NCI-H446 (cell line): ENCODE measurements at places on chromosomes 2 and 18.

GRCh38 chr2:60285626-60286316, 267.7 kb downstream of the BCL11A start:
- no peak for DNase-seq

DNA sequence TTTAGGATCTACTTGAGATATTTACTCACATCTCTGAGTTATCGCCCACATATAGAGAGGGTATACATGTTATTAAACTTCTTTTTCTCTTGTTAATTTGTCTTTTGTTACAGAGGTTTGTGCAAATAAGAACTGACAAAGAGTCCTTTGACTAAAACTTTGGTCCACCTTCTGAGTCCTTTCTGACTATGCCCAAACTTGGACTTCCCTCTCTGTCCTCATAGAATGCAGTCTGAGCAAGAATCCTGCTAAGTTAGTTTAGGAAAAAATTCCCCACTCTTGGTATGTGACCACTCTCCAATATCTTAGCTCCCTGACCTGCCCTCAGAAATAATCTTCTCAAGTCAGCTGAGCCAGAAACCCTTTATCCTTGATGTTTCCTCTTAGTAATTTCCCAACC, 257.5 kb upstream of the REG3G start:
- no peak for DNase-seq

DNA sequence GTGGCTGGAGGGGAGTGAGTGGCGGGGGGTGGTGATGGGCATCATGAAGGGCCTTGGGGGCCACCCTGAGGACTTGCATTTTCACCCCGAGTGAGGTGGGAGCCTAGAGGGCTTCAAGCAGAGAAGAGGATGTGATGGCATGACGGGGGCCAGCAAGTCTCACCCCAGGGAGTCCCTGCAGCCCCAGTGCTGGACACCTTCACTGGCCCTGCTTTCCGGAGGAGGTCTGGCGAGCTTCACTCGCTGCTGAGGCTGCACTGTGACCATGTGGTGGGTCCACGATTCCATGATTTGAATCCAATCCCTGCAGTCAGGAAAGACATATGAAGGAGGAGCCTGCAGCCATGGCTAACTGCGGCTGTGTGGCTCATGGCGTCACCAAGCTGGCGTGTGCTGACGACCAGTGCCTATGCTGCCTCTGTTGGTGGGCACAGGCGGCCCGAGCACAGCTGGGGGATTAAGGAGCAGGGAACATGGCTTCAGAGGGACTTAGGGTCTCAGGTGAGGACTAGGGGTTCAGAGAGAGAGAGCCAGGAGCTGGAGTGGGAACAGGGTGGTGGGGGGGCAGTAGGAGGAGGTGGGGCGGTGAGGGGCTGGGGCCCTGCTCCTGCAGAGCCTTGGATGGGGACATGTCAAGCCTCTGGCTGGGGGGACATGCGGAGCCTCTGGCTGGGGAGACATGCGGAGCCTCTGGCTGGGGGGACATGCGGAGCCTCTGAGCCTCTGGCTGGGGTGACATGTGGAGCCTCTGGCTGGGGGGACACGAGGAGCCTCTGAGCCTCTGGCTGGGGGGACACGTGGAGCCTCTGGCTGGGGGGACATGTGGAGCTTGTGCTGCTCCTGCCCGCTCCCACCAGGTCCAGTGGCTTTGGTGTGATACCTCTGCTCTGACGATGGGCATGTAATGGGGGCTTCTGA, 3.6 kb downstream of the ZAP70 start:
- no peak for DNase-seq

DNA sequence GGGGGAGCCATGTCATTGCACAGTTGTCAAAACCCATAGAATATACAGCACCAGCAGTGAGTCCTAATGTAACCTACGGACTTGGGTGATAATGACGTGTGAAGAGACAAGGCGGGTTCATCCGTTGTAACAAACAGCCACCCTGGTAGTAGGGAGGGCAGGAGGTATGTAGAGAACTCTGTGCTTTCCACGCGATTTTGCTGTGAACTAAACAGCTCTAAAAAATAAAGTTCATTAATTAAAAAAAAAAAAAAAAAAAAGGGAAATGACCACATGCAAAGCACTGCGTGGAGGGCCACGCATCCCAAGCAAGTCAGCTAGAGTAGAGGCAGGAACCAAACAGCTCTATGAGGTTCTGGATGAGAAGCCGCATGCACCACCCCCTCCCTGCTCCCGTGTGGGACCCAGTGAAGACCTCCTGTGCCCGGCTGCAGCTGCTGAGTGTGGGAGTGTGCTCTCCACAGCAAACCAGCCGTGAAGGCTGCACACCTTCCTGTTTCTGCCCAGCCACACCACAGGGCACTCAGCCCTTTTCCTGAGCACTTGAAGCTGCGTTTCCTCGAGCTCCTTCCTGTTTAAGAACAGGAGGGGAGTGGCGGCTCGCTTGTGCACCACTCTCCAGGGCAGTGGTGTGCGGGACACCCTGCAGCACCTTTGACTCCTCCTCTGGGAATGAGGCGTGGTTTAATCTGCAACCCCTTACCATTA, 65.6 kb downstream of the ODC1 start:
- DNase-seq: no peak

DNA sequence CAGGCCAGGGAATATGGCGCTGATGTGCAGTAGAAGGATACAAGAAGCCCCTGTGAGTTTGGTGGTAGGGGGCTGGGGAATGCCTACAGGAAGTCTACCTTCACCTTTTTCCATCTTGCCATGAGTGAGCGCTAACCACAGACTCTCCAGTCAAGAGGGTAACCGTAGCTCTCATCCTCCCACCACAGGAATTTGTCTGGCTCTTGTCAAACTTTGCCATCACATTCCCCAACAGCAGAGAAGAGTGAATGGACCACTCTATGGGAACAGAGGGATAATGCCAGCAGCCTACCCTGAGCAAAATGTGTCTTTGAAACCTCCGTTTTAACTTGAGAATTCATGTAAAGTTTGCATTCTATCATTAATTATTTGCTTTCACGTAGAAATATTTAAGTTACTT, 168.3 kb downstream of the NRP2 start:
- DNase-seq: no peak

GRCh38 chr18:76425146-76426131, 69.6 kb downstream of the ZNF516 start:
- no peak for DNase-seq

DNA sequence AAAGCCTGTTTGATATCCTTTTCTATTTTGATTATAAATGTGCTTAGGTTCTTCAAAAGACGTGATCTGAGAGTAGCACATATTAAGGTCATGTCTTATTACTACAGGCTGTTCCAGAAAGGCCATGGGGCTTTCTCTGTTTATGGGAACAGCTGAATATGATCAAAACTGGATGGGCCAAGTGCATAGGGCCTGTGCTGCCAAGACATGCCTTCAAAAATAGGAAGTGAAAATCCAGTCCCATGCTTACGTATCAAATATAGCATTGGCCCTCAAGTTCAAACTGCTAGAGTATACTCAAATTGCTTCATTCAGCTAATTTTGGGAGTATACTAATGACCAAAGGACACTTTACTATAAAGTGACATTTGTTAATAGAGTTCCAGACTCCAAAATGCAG, 24.1 kb downstream of the SLC25A52 start:
- DNase-seq: no peak
